Astrocyte (in vitro differentiated cells and primary cell): ENCODE measurements at places on chromosomes 2 and 18.

DNA sequence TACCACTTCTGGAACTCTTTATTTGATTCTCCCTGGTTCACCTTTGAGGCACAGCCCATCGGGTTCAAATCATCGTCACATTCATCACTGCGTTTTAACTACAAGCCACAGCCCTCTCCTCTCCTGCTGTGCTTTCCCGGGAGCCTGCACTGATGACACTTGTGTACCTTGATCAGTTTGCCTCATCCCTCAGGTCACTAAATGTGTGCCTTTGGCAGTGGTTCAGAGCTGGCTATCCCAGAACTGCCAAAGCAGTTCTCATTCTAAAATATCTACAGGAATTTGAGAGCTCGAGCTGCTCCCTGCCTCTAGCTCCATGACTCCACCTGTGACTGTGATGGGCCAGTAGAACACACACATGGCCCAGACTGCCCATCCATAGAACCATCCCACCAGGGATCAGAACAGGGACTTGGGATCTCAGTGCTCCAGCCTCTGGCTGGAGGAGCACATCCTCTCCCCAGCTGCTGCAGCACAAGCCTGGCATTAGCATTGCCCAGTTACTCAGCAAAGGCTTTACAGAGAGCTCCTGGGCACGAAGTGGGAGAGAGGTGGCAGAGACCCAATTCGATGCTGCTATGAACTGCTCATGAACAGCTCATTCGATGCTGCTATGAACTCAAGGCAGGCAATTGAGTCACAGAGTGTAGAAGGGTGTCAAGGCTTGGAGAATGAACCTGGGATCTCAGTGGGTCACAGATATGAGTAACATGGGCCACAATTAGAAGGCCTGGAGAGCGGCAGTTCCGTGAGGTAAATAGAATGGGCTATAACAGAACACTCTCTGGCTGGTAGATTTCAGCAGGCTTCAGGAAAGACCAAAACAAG is 41.9 kb downstream of the EVA1A start:
- DNase-seq: no peak

DNA sequence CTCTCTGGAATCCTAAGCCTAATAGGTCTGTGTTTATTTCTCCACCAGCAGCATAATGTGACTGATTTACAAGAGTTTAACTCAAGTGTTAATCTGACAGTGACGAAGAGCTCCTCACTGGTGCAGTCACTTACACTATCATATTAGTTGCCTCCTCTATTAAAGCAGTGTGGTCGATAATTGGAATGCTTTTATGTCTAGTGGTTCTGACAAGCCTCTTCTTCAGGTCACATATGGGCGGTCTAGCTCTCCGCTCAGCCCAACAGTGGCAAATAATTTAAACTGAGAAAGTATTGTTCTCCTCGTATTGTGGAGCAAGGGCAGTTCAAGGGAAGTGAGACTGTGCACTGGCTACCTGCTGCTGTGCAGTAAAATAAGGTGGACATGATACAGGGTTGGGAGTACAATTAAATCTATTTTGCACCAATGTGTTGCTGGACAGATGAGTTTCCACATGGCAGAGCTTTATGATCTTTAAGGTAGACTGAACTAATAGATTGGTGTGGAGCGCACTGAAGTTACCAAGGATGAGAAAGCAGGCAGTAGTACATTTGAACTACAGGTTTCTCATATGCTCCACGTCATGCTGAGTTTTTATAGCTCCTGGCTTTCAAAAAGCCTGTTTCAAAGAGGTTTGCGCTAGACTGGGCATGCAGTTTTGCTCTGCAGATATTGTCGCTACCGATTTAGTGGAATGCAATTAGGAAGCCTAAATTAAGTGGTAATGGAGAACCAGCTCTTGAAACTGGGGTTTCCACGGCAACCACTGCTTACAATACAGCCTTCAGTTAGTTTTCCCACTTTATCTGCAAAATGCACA is 151.7 kb upstream of the POU3F3 start:
- no peak for DNase-seq

GRCh38 chr2:81194176-81194575 is 889.6 kb upstream of the LRRTM1 start:
- no peak for DNase-seq

- no peak for DNase-seq
Observed at GRCh38 chr2:20603791-20604190, 47.1 kb downstream of the HS1BP3 start.

DNA sequence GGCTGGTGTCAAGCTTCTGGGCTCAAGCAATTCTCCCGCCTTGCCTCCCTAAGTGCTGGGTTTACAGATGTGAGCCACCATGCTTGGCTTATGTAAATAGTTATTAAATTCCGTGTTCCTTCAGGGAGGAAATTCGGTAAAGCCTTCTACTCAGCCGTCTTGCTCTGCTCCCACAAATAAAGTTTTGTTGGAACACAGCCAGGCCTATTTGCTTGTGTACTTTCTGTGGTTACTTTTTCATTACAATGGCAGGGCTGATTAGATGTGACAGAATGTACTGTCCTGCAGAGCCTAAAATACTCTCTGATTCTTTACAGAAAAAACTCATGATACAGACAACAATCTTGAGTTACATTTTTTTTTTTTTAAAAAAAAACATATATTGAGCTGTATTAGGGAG is 68.8 kb upstream of the TACR1 start:
- no peak for DNase-seq

DNA sequence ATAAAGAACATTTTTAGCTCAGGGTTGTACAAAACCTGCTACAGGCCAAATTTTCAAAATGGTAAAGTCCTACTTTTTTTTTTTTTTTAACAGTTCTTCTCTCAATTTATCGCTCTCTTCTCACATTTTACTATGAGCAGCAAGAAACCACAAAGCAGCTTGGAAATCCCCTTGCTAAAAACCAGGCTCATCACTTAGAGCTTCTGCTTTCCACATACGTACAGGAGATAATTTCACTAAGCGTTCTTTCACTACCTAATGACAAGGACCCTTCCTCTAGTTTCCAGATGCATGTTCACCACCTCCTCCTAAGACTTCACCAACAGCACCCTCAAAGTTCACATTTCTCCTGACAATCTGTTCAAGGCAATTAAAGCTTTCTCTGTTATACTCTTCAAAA is 294.9 kb upstream of the CYRIA start:
- no peak for DNase-seq

GRCh38 chr18:54786206-54786605 is 42.1 kb upstream of the RAB27B start:
- DNase-seq: no peak

- DNase-seq: no peak
Observed at GRCh38 chr2:54038835-54039234, 68.0 kb upstream of the PSME4 start.

GRCh38 chr18:48838166-48838775 is 112.5 kb downstream of the SMAD7 start:
- no peak for DNase-seq

DNA sequence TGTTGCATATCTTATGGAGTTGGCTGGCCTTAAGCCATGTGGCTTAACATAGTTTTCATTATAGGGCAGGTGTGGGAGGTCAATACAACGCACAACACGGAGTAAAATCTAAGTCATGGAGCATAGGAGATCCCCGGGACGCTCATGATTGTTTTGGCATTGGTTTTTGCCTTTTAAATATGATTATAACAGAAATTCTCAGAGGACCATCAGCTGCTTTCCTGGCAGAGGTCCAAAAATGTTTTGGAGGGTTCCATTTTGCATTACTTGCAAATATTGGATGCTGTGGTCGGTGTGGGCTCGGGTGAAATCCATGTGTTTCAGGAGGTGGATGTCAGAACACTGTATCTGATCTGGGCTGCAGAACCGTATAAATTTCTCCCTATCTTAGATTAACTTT is 3.4 kb downstream of the NCOA1 start:
- DNase-seq: no peak

- no peak for DNase-seq
Observed at GRCh38 chr2:100004959-100005387, 137.4 kb downstream of the AFF3 start.

DNA sequence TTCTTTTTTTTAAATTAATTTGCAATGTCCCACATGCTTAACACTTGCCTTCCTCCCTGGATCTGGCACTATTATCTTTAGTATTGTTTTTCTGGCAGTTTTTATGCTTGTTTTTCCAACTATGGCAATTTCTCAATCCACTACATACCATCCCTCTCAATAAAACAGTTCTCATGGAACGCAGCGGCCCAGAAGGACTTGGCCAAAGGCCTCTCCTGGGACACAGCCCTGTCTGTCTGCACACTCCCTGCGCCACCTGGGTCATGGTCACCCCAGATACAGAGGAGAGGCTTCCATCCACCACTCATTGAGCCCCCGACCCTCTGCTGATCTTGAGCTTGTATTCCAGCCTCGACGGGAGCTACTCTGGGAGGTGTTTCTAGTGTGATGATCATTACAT is 91.2 kb downstream of the TWIST2 start:
- DNase-seq: no peak

GRCh38 chr2:193935114-193935513 is 1721.9 kb upstream of the SLC39A10 start:
- DNase-seq: no peak

DNA sequence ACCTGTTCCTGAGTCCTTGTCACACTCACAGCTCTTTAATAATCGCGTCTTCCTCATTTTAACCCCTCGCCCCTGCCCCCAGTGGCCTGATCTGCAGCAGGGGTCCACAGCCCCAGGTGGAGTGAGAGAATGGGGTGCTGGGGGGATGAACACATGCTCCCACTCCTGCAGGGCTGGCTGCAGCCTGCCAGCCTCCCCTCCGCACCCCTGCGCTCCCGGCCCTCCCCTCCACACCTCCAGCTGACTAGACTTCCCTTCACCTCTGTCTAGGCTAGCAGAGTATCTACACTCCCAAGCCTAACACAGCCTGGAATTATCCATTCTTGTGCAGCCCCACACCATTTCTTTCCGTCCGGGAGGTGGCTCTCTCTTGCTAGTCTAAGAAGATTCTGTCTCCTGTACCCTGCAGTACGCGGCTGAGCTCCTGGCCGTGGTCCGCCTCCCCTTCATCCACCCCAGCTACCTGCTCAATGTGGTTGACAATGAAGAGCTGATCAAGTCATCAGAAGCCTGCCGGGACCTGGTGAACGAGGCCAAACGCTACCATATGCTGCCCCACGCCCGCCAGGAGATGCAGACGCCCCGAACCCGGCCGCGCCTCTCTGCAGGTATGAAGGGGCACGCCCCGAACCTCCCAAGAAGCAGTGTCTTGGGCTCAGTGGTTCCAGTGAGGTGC is 231.6 kb downstream of the ATAD2B start:
- DNase-seq: no peak

DNA sequence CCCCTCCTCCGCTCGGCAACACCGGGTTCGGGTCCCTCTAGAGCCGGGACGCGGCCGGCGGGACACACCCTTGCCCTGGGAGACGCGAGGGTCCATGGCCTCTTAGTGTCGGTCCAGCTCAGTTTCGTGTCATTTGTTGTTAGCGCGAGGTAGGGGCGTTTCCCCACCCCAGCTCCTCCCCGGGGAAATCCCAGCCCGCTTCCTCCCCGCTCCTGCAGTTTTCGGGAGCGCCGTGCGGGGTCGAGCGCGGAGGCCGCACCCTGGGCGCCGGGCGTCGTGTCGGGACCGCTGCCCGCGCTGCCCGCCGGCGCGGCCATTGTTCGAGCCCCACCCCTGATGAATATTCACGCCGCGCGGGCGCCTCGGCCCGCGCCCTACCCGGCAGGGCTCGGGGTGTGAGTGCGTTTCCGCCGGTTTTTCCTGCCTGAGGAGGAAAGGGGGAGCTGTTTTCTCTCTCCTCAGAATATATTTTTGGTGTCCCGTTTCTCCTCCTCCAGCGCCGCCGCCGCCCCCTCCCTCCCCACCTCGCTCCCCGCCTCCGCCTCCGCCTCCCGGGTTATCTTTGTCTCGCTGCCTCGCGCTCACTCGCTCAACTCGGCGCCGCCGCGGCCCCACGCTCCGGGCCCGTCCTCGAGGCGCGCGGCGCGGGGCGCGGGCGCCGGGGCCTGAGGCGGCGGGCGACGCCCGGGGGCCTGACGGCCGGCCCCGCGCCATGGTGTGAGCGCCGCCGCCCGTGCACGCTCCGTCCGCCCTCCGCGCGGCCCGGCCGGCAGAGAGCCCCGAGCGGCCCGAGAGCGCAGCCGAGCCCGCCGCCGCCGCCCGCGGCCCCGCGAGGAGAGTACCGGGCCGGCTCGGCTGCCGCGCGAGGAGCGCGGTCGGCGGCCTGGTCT is at the start of gene MAP4K4:
MAP4K4 (plus strand) TSS at position 584 of the 890 bp plus-strand sequence. CDS start 374 bp downstream, outside the sequence.
- DNase-seq: peak; percentile 71

- DNase-seq: peak; percentile 96
Observed at GRCh38 chr2:54065411-54065810, 50.0 kb upstream of the ACYP2 start.

DNA sequence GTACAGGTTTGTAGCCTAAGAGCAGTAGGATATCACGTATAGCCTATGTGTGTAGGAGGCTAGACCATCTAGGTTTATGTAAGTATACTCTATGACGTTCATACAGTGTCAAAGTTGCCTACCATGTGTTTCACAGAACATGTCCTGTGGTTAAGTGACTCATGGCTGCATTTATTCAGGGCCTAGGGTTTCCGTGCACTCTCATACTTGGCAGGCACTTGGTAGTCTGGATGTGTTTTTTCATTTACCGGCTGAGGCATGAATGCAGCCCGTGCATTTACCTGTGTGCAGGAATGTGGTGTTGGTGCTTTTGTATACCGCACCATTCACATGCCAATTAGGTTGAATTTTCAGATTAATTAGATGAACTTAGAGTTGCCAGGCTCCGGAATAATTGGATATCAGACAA is 43.4 kb downstream of the MYL12B start:
- DNase-seq: peak; percentile 100

DNA sequence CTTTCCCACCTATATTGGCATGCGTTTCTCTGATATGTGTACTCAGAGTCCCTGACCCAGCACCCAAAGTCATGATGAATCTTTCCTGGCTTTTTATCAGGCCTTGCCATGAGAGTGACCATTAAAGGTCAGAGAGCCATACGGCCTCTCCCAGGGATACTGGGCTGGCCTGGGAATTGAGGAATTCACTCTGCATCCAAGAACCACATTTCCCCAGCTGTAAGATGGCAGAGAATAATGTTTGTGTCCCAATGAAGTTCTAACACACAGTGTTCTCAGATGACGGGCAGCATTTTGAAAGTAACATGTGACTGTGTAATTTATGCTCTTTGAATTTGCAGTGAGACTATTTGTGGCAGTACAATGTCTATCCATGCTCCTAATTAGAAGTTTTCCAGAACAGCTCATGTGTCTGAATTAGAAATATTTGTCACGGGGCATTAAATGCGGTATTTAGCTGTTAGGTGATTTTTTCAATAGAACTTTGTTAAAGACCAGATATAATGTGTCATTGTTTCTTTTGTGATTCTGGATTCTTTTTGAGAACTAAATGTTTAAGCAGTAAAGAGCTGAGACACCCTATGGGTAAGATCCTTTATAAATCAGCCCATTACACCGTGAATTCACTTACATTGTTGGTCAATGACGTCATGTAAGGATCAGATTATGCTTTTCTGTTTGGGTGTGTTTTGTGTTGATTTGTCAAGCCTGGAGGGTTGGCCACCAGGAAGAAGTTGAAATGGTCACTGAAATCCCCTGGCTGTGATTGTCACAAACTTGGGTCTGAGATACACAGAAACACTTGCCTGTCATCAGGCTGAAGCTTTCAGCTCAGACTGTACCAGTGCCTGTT is 7.3 kb upstream of the SLC3A1 start:
- DNase-seq: peak; percentile 79

GRCh38 chr2:193446967-193447366 is 1252.2 kb upstream of the TMEFF2 start:
- no peak for DNase-seq

GRCh38 chr2:56565143-56565542 is 381.4 kb downstream of the CCDC85A start:
- peak; percentile 7 for DNase-seq
